NCI-H2107 (cell line): ENCODE measurements at places on chromosomes 4 and X.

DNA sequence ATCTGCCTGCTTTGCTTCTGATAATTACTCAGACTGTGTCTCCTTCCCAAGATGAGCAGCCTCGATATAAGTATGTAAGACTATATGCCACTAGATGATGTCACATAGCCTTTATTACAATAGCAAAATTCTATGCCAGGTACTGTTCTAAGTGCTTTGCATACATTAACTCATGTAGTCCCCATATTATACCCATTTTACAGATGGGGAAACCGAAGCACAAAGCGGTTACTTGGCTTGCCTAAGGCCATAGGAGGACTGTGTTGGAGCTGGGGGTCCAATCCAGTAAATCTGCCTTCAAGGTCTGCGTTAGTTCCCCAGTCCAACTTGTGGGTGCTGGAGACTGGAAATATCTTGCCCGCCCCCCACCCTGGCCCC, 826 bp upstream of the SCML1 start:
- DNase-seq, result no peak

- DNase-seq, result no peak
Observed at GRCh38 chr4:92968556-92968955, 664.8 kb downstream of the GRID2 start.

DNA sequence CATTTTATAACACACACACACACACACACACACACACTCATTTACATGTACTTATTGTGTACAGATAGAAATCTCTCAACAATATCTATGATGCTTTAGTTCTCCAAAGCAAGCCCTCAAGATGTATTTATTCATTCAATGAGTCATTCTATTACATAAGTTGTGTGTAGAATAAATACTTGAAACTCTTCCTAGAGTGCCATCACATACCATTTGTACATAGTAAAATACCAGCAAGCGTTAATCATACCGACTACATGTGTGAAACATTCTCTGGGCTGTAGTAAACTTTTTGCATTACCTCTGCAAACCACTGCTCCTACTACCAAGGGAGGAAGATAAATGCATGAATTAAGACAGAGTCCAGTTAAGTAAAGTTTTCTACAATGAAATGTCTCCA, 70.9 kb downstream of the EPHA5 start:
- no peak for DNase-seq

DNA sequence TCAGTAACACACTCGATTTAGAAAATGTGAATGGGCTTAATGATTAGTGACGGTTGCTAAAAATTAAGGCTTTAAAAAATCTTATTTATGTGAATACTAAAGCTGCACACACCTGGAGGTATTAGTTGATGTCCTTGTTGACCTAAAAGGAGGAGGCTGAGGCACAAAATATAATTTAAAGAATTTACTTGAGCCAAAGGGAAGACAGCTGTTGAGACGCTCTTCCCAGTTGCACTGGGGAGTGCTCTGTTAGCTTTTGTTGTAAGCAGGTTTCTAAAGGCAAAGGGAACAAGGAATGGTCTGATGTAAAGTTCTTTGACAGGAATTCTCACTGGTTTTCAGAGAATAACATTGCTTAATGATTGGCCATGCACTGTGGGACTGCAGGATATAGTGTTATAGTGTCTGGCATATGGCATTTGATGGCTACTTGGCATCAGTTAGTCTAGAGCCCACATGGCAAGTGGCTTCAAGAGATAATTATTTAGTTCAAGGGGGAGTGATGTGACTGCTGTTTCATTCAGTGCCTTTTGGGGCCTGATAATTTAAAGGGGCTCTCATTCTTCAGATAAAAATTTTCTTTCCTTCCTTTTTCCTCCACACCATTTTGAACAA, 30.8 kb upstream of the PGM2 start:
- DNase-seq, result no peak

GRCh38 chrX:68842351-68842750, 13.5 kb downstream of the EFNB1 start:
- no peak for DNase-seq

- no peak for DNase-seq
Observed at GRCh38 chr4:57070461-57070860, 39.7 kb downstream of the IGFBP7 start.

GRCh38 chrX:130772105-130772775, 130.8 kb downstream of the ENOX2 start:
- DNase-seq, result peak; percentile 71

- DNase-seq, result no peak
Observed at GRCh38 chr4:55611358-55612059, 19.5 kb upstream of the PDCL2 start.

GRCh38 chr4:31783311-31783710, 1063.1 kb downstream of the PCDH7 start:
- no peak for DNase-seq

DNA sequence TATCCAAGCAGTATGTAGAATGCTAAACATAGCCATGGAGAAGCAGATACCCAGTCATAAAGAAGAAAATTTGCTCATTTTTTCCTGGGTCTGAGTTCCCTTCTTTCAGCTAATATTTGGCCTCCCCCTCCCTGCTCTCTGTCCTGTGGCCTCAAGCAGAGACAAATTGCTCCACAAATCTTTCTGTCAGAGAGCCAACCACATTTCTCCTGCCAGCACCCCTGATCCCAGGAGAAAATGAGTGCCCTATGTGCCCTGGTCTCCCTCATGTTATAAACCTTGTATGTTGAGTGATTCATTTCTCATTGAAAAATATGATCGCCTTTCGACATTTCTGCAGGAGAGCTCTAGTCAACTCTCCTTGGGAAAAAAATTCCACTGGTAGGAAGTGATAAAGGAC, 82.0 kb downstream of the TMEM156 start:
- DNase-seq, result no peak

DNA sequence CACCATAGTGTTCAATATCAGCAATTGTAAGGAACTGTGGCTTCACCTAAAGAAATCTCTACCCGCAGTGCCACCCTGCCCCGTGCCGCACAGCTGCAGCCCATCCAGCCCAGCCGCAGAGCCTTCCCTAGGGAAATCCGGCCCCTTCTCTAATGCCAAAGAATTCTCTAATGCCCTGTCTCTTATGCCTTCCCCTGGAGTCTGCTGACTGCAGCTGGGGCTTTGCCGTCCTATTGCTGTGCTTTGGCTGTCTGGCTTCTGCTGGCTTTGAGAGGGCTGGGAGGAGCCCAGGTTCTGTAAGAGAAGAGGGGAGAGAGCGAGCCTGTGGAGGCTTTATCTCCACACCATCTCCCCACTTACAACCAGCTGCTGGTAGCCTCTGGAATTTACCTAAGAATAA, 85.9 kb upstream of the HELT start:
- DNase-seq, result peak; percentile 31

- DNase-seq, result no peak
Observed at GRCh38 chr4:189362364-189362763, 578.3 kb upstream of the FRG1 start.

- DNase-seq, result no peak
Observed at GRCh38 chrX:53004811-53005210, 43.8 kb upstream of the GPR173 start.

DNA sequence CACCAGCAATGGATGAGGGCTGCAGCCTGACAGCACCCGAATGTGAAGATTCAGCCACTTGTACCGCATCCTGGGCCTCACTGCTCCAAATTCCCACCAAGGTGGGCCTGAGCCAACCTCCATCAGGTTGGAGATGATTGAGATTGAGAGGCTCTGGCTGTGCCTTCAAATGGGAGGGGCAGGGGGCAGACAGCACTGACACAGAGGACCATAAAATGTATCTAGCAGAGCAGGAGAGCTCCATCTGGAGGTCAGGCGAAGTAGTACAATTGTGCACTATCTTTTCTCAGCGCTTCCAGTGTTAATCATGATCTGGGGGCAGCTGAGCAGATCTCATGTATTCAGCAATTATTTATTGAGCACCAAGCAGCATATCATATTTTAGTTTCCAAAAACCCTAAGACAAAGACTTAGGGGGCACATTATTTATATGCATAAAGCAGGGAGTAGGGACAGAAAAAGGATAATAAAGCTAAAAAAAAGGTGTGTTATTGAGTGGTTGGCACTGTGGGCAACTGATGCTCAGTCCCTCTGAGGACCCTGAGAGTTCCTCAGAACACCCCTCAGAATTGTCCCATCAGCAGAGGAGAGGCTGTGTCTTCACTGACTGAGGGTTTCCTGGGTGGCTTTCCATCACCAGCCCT, 31.6 kb upstream of the C1QTNF7 start:
- DNase-seq, result no peak
